ENCODE measurements at places on chromosomes 16 and 17. TPM values are rescaled to one million over a fixed set of nuclear protein-coding genes. Genes with fewer than 3 reads are reported as not detected.
A peak's percentile ranks its signal among the peaks of the same experiment; 100 is the strongest.

DNA sequence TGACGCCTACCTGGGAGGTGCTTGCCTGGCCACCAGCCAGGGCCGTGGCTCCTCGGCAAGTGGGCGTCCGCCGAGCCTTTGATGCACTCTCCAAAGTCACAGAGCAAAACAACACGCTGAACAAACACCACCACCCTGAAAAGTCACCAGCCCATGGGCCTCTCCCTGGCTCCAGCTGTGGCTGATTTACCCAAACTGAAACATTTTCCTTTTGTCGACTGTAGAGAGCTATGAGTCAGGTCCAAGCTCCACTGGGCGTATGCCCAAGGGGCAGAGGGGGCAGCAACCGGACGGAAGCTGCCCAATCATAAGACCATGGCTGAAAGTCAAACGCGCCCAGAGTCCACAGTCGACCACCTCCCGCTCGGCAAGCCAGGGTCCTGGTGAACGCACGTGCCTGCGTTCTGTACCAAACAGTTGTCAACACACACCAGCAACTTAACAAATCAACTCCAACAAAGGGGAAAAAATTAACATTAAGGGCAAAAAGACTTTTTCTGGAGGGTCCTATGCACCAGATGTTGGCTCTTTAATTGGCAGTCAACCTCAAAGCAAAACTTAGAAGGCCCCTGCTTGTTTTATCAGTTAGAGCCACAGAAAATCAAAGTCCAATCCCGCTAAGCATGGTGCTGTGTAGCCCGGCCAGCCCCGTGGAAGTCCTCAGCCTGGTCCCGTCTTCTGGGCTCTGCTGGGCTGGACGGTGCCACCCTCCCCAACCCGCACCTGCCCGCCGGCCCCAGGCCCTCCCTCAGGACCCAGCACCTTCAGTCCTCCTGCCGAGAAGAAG lies 47.3 kb downstream of the TBC1D16 start:
- DNase-seq = no peak

DNA sequence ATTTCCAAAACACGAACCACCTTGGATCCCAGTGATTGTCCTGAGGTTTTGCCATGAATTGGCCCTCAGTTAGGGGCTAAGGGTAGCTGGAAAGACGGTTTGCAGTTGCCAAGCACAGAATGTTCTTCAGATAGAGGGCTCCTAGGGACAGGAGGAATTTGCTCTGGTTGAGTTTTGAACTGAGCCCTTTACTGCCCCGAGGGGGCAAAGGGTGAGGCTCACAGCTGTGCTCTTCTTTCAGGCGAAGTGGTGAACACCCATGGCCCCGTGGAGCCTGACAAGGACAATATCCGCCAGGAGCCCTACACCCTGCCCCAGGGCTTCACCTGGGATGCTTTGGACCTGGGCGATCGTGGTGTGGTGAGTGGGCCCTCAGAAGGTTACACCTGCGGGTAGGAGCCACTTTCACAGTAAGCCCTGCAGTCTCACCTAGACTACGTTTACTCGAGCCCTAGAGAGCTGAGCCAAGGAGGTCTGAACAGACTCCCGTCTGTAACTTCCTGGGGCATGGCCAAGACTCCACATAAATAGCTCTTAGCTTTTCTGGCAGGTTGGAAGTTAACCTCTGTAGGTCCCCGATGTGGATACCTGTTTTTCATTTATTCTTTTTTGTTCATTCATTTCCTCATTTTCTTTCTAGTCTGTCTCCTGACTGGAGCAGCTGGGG lies 32.5 kb downstream of the NMT1 start:
- DNase-seq = peak; percentile 68

HSF5 gene
- not detected for total RNA-seq

DNA sequence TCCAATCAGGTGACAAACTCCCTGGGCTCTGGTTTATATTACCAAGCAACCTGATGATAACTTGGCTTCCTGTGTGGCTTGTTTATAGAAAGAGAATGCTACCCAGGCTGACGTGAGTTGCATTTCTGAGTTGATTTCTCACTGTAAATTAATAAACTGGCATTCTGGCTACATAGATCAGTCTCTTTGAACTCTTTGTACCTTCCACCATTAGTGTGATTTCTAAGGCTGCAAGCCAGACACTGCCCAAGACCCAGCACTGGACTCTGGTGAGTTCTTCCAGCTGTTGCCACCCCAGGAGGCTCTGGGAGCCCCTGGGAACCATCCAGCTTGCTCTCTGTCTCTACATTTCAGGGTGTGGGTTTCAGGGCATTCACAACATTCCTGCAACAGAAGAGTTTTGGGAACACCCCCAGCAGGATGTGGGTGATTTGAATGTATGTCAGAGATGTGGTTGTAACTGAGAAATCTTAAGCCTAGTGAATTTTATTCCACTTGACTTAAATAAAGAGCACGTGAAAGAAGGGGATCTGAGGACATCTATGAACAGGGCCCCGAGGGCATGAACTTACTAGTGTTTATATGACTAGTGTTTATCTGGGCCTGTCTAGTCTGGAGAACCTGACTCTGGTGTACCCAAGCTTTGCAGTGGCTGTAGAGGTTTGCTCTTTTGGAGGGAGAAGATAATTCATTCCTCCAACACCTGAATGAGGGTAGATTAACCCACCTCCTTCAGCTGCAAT lies 30.3 kb upstream of the LRRC37A start:
- DNase-seq = no peak

- no peak for DNase-seq
Observed at GRCh38 chr16:12879812-12880211, 21.6 kb upstream of the SHISA9 start.

DNA sequence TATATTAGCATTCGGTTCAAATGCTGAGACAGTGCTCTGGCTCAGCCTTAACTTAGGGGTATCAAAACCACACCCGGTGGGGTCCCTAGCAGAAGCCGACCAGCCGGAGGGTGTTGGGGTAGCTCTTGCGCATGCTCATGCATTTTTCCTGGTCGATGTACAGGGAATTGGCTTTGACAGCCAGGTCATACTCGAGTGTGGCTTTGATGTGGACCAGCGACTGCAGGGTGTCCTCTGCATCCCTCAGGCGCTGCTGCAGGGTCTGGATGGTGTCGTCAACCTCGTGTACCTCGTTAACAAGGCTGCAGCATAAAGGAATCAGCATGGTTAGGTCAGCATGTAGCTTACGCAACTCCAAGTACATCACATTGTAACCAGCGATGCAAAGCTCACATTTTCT lies 37.5 kb downstream of the TEKT3 start:
- no peak for DNase-seq

- no peak for DNase-seq
Observed at GRCh38 chr16:1026784-1027500, 45.4 kb downstream of the SOX8 start.

- no peak for DNase-seq
Observed at GRCh38 chr17:63587770-63588169, 12.9 kb upstream of the TACO1 start.

DNA sequence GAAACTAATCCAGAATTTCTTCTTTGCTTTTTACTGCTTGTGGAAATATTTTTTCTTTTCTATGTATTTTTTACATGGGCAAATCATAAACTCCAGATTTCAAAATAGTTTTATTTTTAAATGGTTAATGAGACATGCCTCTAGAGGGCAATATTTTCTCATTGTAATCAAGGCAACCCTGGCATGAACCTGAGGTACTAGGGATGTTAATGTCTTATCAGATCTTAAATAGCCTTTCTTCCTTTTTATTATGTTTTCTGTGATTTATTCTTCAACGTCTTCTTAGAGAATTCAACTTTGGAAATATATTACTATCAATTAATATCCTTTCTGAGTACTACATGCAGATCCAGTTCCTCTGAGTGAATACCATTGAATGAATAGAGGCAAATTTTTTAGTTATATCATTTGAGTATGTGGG lies 324.7 kb downstream of the BCAS3 start:
- no peak for DNase-seq

TSPAN10 gene
- 0.24 TPM for total RNA-seq

DNA sequence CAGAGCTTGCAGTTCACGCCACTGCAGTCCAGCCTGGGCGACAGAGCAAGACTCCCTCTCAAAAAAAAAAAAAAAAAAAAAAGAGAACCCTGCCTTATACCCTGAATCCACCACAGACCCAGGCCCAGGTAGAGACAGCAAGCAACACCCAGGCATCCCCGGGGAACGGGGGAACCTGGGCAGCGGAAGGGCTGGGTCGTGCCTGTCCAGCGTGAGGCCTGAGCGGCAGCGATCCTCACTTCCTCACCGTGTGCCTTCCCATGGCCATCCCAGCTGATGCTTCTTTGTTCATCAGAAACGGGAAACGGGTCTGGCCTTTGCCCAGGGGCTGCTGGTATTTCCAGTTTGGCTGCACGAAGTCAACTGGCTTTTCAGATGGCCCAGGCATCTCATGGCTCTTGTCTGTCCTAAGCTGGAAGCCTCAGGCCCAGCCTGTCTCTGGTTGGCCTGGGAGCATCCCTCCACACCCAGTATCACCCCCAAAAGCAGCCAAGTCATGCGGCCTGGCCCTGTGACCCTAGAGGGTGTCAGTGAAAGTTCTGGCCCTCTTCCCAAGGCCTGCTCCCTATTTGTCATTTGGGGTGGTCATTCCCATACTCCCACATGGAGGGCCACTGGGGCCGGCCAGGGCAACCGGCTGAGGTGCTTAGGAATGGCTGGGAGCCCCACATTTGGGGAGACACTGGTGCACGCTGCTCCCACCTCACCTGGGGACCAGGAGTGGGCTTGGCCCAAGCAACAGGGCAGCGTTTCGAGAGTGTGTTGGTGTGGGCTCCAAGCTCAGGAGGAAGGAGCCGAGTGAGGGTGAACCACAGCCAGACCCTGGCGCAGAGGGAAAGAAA lies 20.1 kb downstream of the FAM83G start:
- no peak for DNase-seq

MYCBPAP gene
- 0.43 TPM for total RNA-seq

DNA sequence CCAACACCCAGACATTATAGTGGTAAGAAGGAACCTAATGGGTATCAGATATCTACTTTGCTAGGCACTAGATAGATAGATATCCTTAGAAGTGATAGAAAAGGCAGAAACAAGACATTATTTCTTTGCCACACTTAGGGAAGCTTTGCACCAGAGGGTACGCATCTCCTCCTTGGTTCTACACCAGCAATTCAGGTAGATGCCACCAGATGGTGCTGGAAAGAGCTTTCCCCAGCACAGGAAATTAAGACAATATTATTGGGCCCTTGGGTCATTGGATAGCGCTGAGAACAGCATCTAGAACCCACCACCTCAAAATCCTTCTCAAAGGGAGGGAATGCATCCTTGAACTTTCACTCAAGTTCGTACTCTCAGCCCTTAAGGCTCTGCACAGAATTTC lies 173.8 kb upstream of the CCL2 start:
- DNase-seq = no peak

DNA sequence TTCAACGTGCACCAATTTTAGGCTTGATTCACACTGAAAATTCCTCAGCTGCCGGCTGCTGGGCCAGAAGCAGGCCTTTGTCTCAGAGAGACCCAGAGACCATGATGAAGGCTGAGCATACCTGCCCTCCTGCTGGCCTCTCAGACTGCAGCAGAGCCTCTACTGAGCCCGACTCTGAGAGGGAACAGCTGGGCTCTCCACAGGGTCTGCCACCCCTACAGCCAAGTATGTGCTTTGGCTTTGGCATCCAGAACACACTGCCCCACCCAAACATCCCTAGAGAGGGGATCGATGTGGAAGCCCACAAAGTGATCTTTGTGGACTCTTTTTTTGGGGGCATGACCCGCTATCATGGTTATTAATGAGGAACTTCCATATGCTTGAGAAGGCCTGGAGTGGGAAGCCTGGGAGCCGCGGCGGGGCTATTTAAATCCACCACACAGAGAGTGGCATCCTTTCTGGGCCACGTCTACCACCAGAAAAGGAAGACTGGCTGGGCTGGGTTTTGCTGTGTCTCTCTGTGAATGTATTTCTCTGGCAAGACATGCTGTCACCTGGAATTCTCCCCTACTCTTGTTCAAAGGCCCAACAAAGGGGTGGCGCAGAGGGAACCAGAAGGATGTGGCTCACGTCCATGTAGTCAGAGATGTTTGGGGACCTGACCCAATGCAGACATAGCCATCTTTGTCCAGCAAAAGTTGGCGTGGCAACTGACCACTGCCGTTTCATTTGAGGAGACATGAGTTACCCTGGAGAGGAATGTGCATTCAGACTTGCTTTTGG lies 69.3 kb downstream of the GNAO1 start:
- no peak for DNase-seq

KRTAP1-3 gene
- not detected for total RNA-seq

DNA sequence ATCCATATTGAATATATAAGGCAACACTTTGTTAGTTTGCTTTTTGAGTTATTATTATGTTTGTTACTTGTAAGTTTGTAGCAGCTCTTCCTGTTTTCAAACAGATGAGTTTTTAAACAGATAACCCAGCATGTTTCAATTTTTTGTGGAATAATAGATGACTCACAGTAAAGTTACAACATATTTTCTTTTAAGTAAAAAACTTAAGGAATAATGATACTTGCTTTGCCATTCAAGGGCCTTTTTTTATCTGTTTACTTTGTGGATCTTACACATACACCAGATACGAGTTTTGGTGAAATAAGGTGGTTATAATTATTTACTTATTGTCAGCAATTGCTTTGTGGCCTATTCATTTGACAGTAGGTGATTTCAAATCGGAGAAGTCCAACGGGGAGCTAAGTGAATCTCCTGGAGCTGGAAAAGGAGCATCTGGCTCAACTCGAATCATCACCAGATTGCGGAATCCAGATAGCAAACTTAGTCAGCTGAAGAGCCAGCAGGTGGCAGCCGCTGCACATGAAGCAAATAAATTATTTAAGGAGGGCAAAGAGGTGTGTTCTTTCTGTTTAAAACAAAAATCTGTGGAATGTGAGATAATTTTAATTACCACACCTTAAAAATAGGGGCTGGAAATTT lies 66.3 kb downstream of the BPTF start:
- DNase-seq = no peak

GRCh38 chr16:24273508-24274182 lies 17.5 kb downstream of the CACNG3 start:
- DNase-seq = no peak

GRCh38 chr17:35801583-35802224 lies 6.3 kb upstream of the MMP28 start:
- peak; percentile 93 for DNase-seq

- DNase-seq = no peak
Observed at GRCh38 chr16:48556243-48556912, 53.6 kb downstream of the N4BP1 start.

DNA sequence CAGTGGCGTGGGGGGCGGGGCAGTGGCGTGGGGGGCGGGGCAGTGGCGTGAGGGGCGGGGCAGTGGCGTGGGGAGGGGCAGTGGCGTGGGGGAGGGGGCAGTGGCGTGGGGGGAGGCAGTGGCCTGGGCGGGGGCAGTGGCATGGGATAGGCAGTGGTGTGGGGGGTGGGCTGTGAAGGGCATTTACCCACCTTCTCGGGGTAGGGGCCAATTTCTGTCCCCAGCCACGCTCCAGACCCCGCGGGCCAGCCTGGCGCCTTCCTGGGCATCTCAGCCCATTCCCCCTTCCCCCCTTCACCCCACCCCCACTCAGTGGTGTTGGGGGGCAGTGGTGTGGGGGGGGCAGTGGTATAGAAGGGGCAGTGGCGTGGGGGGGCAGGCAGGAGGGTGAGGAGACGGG lies 92.7 kb downstream of the LITAF start:
- no peak for DNase-seq
